ENCODE measurements at places on chromosomes 1 and 21.

- DNase-seq = no peak
Measured at GRCh38 chr21:41176846-41177245, 8.9 kb downstream of the BACE2 start.

GRCh38 chr1:161817176-161817730 lies 51.1 kb downstream of the ATF6 start:
- DNase-seq = peak; percentile 7

DNA sequence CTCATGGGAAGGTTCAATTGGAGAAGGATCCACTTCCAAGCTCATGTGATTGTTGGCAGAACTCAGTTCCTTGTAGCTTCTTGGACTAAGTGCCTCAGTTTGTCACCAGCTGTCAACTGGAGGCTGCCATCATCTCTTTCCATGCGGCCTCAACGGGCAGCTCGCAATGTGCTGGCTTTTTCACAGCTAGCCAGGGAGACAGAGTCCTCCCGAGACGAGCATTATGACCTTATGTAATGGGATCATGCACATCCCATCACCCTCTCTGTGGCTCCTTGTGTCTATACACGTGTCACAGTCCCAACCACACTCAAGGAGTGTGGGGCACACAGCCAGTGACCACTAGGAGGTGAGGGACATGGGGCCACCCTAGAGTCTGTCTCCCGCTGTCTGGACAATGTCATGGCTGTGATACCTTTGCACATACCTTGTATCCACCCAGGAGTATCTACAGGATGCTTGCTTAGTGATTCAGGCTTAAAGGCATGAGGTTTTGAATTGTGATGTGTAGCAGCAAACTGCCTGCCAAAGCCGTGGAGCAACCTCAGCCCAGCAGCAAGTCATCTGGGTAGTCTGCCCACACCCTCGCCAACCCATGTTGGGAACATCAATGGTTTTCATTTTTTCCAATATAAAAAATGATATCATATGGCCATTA lies 3.9 kb upstream of the KRTAP10-6 start:
- no peak for DNase-seq

- no peak for DNase-seq
Measured at GRCh38 chr21:45331531-45332147, 43.9 kb upstream of the POFUT2 start.

- DNase-seq = no peak
Measured at GRCh38 chr1:19234224-19234623, 17.1 kb downstream of the EMC1 start.

DNA sequence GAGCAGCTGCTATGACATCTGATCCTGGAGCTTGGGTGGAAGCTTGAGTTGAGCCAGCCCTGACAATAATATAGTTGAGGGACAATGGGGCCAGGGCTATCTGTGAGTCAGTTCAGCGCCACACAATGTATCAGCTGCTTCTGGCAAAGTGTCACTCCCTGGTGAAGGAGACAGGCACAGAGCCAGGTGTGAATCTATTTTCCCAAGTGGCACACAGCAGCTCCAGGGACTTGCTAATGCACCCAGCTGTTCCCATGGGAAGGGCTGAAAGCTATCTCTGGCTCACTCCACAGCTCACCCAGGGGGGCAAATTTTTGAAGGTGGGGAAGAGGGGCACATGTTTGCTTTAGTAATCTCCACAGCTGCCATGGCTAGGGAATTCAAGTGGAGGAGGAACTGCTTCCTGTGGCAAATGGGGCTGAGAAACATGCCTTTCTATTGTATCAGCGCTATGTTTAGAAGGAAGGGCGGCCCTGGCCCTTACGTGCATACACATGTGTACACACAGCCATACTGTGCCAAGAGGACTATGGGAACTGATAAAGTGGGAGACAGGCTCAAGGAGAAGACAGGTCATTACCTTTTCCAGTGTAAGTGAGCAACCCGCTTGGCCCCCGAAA lies 2.2 kb downstream of the CYB5R1 start:
- DNase-seq = no peak

- no peak for DNase-seq
Measured at GRCh38 chr1:180484490-180484889, 17.9 kb downstream of the ACBD6 start.

GRCh38 chr1:150582371-150582770 lies 3.0 kb upstream of the MCL1 start:
- no peak for DNase-seq

- DNase-seq = no peak
Measured at GRCh38 chr21:36786186-36786585, 87.3 kb downstream of the SIM2 start.

DNA sequence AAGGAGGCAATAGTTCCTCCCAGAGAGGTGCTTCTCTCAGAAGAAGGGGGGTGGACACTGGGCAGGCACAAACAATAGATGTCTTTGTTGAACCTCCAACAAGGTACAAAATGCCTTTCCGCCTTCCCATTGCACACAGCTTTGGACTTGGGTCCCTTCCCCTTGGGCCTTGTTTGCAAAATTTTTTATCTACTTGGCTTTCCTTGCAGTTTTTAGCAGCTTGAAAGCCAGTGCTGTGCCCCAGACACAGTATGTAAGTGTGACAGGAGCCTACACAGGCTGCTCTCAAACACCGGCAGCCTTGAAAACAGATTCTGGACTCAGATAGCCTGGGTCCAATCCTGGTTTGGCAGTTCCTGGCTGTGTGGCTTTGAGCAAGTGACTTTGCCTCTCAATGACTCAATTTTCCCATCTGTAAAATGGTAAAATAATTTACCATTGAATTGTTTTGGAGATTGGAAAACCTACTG lies 43.0 kb downstream of the ELAPOR1 start:
- no peak for DNase-seq

DNA sequence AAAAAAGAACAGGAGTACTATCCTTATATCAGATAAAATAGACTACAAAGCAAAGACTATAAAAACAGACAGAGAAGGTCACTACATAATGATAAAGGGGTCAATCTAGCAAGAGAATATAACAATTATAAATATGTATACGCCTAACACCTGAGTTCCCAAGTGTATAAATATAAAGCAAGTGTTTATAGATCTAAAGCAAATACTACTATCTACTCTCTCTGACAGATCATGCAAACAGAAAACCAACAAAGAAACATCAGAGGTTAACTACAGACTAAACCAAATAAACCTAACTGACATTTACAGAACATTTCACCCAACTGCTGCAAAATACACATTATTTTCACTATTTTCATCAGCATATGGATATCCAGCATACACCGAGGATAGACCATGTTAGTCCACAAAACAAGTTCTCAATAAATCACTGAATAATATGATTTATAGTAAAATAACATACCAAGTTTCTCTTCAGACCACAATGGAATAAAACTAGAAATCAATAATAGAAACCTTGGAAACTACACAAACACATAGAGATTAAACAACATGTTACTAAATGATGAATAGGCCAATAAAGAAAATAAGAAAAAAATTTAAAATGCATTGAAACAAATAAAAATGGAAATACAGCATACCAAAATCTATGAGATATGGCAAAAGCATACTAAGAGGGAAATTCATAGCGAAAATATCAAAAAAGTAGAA lies 22.7 kb downstream of the UCHL5 start:
- DNase-seq = no peak

- DNase-seq = no peak
Measured at GRCh38 chr1:214386747-214387146, 105.8 kb downstream of the SMYD2 start.

- no peak for DNase-seq
Measured at GRCh38 chr1:17609529-17609928, 70.0 kb downstream of the ARHGEF10L start.

DNA sequence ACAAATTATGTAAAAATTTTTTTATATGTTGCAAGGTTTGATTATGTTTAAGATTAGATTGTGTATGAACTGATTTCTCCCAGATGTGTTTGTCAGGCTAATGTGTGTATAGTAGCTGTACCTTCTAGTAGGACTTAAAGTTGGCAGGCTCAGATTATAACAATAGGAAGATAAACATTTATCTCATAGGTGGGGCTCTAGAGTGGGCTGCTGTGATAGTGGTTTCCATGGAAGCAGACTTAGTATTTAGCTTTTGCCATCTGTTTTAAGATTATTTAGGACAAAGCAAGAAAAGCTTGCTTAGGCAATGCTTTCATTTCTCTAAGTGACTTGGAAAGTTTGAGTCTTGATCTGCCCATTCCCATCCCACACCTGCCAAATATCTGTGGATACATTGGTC lies 187.7 kb upstream of the CACYBP start:
- DNase-seq = no peak

- no peak for DNase-seq
Measured at GRCh38 chr1:227766653-227767277, 31.5 kb downstream of the SNAP47 start.

DNA sequence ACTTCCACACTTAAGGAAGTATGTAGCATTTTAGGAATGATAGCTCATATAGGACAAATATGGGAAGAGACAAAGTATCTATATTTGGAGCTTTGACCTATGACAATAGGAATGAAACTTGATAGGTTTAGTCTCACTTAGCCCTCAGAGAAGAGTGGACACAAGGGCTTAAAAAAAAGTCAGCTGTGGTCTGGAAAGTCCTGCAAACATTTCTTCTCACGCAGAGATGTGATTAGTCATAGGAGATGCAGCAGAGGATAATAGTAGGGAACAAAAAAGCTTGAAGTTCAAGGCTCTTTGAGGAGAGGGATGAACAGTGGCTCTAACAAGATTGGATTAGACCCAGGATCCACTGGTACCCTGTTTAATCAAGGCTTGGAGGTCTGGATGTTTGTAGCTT lies 14.8 kb upstream of the RNF220 start:
- no peak for DNase-seq

DNA sequence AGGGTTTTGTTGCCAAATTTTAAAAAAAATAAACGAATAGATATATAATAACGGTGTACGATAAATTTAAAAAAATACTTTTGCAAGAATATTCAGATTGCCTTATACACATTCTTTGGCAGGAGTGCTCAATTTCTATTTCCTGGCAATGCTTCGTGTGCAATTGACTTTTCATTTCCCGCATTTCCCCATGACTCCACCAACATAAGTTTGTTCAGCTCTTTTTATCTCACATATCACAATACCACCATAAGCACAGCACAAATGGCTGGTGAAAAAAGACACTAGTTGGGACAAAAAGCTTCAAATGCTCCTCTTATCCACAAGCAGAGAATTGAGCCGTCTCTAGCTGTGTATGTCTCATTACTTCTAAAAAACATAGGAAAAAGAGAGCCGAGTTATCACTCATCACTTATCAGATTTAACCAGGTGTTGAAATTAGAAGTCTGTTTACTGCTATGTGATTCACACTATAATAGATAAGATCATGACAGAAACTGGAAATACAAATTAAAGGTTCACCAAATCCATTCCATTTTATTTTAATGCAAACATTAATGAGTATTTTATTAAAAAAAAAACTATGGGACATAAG lies 28.9 kb upstream of the RGS1 start:
- DNase-seq = no peak

DNA sequence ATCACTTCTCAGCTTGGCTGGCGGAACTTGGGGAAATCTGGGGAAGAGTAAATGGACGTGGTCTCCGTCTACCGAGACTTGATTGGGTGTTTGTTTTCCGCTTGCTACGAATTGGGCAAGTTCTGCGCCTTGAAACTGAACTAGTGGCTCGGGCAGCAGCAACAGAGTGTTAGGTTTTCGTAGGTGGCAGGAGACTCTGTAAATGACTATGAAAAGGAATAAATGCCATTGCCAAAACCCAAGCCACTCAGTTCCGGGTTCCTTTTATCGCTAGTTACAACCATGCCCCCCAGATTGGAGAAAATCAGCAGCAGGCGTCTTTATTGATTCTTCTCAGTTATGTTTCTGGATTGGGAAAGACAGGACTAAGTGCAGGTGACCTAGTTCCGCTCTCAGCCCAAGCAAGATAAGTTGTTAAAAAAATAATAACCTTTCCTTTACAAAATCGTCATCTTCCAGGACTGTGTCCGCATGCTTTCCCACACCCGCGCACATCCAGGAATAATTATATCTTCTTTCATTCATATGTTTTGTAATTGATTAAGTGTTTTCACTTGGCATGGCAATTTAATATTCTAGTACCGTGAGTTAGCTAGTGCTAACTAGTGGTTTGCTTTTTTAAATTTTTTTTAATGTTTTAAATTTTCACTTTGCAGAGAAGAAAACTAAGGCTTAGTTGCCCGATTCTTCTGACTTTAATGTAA lies 3.4 kb downstream of the LHX9 start:
- no peak for DNase-seq

GRCh38 chr1:183630748-183631147 lies 4.8 kb downstream of the ARPC5 start:
- no peak for DNase-seq

DNA sequence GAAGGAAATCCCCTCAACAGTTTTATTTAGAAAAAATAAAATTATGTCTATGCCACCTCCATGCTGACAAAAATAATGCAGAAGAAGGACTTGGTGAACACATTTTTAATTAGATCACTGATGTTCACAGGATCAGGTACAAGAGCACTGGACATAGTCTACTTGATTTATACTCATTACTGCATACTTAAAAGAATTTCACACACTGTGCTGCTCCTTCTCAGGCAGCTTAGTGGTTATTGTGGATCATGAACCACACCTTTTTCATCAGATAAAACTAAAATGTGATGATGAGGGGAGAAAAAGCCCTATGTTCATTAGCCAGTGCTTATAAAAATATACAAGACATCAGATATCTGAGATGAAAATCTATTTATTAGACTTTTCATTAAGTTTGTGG lies 103.3 kb upstream of the DPH5 start:
- no peak for DNase-seq

DNA sequence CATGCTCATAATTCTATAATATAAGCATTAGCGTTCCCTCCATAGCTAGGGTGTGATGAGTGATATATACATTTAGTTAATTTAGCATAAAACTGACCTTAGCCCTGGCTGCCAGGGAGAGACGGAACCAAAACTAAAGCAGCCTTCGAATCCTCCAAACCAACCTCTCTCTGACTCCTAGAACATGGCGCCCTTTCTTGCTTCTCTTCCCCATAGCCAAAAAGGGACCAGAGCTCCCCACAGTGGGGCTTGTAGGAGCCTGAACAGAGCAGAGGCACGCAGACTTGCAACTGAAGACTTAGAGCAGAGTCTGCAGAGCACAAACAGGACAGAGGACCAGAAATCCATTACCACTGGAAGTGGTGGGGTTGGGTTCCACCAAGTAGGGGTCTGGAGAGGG lies 17.7 kb downstream of the IRF2BP2 start:
- DNase-seq = no peak

- DNase-seq = no peak
Measured at GRCh38 chr1:67626090-67626860, 58.7 kb upstream of the GADD45A start.

- DNase-seq = no peak
Measured at GRCh38 chr1:6635910-6636760, 11.5 kb downstream of the THAP3 start.

GRCh38 chr1:155479205-155479604 lies 83.4 kb downstream of the ASH1L start:
- no peak for DNase-seq

GRCh38 chr1:199081739-199082138 lies 442.9 kb downstream of the PTPRC start:
- peak; percentile 30 for DNase-seq

DNA sequence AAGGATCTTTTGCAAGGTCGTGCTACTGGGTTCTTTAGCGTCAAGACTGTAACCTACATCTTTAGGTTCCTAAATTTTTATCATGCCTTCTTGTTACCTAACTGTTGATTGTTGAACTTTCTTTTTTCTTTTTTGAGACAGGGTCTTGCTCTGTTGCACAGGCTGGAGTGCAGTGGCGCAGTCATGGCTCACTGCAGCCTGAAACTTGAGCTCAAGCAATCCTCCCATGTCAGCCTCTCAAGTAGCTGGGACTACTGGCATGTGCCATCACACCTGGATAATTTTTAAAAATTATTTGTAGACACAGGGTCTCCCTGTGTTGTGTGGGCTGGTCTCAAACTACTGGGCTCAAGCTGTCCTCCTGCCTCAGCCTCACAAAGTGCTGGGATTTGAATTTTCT lies 52.9 kb downstream of the NFIA start:
- no peak for DNase-seq
